Activated CD4-positive, alpha-beta T cell treated with anti-CD3 and anti-CD28 coated beads for 48 hours (primary cell): ENCODE measurements at places on chromosomes 3 and 15.

DNA sequence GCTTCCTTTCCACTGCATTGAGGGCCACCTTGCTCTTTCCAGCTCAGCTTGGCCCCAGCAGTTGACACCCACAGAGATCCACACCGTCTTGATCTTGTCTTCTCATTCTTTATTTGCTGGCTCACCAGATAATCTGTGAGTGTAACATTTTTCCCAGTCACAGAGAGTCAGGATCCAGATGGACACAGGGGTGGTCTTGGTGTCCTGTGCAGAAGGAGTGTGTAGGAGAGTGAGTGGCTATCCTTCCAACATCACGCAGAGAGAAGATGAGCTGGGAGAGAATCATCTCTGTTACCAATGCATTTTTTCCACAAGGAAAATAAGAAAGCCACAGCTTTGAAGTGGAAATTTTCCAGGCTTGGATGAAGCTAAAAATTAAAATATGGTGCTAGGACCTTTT lies 100.1 kb downstream of the EPHB1 start:
- DNase-seq, result no peak

GRCh38 chr15:95176794-95177577 lies 945.6 kb downstream of the MCTP2 start:
- no peak for DNase-seq

- no peak for DNase-seq
Observed at GRCh38 chr3:71684046-71684756, 41.0 kb downstream of the EIF4E3 start.

DNA sequence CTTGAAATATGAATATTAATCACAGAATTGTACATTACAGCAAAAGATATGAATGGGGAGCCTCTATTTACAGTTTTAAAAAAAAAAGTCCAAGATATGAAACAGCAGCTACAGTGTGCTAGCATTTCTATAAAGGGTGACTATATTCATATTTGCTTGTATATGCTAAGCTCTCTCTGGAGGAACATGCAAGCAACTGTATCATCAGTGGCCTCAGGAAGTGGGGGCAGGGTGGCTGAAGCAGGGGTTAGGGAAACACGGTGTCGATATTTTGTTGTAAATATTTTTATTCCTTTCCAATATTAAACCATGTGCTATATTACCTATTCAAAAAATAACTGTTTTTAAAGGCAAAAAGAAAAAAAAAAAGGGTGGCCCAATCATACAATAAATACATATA lies 2.3 kb downstream of the UACA start:
- DNase-seq, result no peak

DNA sequence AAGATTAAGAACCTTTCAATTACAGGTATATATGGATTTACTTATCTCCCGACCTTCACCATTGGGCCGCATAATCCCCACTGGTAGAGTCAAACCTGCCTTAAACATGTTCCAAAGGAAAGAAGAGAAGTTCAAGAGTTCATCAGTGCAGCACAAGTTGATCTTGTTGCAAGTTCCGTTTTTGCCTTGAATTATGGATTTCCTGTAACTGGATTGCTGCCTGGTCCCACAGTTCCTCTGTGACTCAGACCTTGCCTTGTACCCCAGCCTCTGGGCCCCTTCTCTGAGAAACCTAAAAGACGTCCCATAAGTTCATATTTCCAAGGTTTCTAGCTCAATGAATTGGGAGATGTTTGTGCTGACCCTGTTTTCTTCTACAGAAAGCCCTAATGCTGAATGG lies 112.5 kb upstream of the THBS1 start:
- no peak for DNase-seq

- DNase-seq, result no peak
Observed at GRCh38 chr3:123525433-123525832, 59.4 kb downstream of the HACD2 start.

DNA sequence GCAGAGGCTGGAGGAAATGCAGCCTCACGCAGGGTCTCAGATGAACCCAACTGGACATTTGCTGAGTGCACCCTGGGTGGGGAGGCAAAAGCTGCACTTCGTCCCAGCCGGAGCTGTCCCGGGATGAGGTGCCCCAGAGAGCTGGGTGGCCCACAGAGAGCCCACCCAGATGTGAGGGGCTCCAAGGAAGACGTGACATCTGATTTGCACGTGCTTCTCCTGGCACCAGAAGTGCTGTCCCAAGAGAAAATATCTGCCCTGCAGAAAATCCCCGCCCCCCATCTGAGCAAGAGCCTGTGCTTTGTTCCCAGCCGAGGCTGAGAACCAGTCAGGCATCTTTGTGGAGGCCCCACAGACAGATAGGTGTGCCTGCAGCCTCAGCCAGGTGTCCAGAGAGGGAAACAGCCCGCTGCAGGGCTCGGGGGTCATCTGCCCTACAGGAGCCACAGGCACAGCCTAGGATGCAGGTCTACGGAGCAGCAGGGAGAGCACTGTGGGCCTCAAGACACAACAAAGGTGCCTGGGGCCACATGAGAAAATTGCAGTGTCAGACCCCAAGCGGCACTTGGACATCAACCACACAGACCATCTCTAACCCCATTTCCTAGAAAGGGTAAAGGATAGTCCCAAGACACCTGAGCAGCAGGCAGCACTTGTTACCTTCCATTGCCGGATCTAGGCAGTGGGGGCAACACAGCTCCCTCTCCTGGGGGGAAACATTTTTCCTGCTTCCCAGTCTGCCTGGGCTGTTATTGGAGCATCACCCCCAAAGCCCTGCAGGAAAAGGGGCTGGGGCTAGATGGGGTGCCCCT lies 5.8 kb downstream of the TMIE start:
- no peak for DNase-seq

DNA sequence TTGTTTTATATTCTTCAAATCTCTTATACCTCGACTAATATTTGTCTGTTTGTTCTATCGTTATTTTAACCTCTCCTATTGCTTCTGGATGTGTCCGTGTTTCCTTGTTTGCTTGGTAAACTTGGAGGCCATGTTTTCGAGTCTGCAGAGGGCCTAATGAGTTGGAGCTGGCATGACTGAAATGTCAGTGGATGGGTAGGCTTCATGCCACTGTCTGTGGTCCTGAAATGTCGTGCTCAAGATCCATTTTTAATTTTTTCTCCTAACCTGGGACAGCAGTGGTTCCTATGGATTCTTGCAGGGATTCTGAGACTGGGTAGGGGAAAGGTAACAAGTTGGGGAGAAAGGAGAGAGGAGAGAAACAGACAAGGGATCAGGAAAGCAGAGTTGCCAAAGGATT lies 18.8 kb upstream of the GASK1A start:
- DNase-seq, result no peak
